ENCODE measurements at places on chromosomes 7 and 10.

DNA sequence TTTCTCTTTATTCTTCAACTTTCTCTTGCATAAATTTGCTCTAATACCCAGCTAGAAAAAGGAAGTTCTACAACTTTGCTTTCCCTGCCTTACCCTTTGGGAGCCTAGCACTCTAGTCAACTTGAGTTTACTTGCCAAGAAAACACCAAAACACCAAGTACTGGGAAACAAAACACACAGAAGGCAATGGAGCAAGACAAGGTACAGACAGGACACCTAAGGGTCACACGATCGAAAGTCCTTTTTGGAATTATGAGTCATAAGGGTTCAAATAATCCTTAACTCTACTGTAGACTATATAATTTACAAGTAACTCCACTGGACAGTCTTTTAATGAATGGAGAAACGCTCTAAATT is 42.6 kb upstream of the ANAPC16 start:
- no peak for DNase-seq

- no peak for DNase-seq
Observed at GRCh38 chr7:3010161-3010560, 33.5 kb downstream of the CARD11 start.

GRCh38 chr7:29547421-29547820 is 16.2 kb upstream of the PRR15 start:
- no peak for DNase-seq

DNA sequence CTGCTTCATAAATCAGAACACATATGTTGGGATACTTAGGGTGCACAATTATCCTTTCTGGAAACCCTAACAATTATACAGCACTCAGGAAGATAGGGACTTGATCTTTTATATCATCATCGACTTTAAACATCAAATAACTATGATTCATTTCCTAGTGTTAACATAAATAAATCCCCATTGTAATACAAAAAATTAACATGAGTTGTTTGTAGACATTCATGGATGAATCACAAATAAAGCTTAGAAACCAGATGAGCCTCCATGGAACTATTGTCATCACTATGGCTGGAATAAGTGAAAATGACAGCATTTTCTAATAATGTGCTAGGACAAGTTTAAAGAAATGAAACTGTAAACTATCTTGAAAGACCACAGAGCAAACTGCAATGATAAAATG is 821.7 kb downstream of the GATA3 start:
- no peak for DNase-seq

- DNase-seq = peak; percentile 41
Observed at GRCh38 chr10:71218046-71218650, 5.8 kb downstream of the UNC5B start.

DNA sequence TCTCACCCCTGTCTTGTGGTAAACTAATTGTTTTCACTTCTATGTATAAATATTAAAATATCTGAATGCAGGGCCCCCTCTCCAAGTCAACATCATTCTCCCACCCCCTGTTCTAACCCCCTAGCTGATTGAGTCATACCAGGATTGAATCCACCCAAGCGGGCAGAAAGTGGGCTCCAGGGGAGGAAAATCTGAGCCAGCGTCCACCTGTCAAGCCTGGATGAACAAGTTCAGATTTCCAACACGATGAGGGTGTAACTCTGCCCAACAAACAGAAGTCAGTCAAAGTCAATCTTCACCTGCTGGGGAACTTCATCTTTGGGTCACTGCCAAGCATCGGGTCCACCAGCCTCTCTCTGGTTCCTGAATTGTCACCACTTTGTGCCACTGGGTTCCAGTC is 162.9 kb upstream of the CELF2 start:
- DNase-seq = no peak

DNA sequence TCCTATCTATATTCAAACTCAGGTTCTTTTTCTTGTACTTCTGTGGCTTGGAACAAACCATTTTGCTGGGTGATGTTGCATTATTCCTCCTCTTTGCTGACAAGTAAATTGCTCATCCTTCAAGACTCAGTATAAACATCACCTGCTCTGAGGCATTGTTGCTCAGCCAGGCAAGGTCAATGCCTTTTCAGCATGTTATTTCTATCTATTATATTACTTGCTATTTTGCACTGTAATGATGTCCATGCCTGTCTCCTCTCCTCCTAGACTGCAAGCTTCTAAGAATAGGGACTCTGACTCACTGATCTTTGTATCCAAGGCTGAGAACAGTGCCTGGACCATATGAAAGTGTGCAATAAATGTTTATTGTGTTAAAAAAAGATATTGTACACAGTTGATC is 293.8 kb downstream of the RNLS start:
- DNase-seq = no peak

- DNase-seq = no peak
Observed at GRCh38 chr10:75049316-75050148, 61.9 kb upstream of the SAMD8 start.

- DNase-seq = no peak
Observed at GRCh38 chr10:112835944-112836451, 114.0 kb upstream of the TCF7L2 start.

DNA sequence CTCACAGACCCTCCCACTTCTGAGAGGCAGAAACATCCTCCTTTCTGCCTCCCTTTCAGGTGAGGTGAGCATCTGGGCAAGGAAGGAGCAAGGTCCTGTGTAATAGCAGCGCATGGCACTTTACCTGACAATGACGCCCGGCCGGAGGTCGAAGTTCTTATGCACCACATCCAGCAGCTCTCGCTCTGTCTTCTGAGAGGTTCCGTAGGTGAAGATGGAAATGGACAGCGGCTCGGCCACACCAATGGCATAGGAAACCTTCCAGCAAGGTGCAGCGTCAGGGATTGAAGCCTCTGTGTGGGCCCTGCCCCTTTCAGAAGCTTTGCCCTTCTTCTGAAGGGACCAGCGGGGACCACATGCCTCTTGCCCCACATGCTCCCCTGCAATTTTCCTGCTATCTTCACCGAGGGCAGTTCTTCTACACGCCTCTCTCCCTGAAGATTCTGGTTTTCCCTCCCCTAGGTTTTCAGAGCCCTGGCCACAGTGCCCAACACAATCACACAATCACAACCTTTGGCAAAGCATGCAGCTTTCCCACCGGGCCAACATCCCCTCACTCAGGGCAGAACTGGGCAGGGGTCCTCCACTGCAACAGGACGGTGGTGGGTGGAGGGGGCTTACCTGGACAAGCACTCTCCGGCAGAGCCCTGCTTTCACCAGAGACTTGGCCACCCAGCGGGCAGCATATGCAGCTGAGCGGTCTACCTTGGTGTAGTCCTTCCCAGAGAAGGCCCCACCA is 14.9 kb downstream of the MAT1A start:
- DNase-seq = no peak

GRCh38 chr7:28957751-28958234 is 337 bp downstream of the TRIL start:
- no peak for DNase-seq

GRCh38 chr10:110448682-110449418 is 48.9 kb upstream of the DUSP5 start:
- no peak for DNase-seq

GRCh38 chr10:71436268-71437125 is 39.8 kb downstream of the CDH23 start:
- no peak for DNase-seq

GRCh38 chr10:103802081-103802480 is 53.3 kb downstream of the SH3PXD2A start:
- DNase-seq = no peak

DNA sequence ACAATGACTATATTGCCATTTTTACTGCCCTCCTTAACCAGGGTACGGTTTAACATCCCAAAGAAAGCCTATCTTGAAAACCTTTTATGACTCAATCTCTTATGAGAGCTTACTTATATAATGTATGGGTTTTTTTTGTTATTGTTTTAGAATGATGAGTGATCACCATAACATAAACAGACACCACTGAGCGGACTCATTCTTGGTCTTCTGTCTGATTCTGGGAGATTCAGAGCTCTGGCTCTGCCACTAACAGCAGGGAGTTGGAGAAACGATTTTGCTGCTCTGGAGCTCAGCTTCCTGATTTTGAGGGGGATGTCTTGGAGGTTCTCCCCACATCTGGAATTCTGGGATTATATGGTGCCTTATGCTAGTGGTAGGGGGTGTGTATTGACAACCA is 244.1 kb downstream of the FRMD4A start:
- DNase-seq = no peak

DNA sequence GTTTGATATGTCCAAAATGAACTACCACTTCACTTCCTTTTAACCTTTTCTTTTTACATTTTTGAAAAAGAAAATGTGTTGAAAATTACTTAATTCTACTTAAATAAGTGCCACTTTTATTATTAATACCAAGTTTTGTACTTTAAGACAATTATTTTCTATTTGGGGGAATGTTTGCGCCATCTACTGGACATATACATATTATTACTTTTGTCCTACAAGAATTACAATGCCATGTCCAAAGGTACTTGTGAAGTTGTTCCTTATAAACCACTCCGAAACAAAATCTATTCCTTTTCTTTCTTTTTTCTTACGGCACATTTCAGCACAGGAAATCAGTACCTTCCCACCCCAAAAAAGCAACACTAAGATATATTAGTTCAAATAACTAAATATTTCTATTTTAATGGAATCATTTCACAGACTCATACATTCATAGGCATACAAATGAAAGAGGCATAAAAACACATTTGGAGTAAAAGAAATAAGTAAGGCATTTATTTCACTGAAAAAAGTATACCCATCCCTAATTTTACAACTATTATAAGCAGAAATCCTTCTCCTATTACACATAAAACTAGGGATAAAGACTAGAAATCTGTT is 169.9 kb downstream of the RNF133 start:
- DNase-seq = peak; percentile 49

DNA sequence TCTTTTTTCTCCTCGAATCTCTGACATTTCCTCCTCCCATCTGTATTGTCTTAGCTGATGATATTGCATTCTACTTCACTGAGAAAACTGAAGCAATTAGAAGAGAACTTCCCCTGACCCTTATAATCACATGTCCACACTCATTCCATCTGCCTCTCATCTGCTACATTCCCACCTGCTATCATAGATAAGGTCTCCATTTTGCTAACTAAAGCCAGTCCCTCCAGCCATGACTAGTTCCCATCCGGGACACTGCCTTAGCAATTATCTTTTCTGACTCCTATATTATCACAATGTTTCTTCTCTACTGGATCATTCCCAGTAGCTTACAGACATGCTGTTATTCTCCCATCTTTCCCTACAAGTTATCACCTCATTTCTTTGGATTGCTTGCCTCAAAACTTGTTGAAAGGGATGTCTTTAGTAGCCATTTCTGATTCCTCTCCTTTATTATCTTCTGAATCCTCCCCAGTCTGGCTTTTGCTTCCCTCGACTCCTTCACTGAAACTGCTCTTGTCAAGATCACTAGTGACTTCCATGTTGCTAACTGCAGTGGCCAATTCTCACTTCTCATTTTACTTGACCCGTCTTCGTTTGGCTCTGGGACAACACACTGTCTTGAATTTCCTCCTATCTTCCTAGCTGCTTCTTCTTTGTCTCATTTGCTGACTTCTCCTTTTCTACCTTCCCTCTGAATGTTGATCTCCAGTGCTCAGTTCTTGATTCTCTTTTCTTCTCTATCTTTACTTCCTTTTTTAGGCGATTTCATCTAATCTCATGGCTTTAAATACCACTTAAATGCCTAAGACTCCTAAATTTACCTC is 35.9 kb downstream of the FZD1 start:
- no peak for DNase-seq

DNA sequence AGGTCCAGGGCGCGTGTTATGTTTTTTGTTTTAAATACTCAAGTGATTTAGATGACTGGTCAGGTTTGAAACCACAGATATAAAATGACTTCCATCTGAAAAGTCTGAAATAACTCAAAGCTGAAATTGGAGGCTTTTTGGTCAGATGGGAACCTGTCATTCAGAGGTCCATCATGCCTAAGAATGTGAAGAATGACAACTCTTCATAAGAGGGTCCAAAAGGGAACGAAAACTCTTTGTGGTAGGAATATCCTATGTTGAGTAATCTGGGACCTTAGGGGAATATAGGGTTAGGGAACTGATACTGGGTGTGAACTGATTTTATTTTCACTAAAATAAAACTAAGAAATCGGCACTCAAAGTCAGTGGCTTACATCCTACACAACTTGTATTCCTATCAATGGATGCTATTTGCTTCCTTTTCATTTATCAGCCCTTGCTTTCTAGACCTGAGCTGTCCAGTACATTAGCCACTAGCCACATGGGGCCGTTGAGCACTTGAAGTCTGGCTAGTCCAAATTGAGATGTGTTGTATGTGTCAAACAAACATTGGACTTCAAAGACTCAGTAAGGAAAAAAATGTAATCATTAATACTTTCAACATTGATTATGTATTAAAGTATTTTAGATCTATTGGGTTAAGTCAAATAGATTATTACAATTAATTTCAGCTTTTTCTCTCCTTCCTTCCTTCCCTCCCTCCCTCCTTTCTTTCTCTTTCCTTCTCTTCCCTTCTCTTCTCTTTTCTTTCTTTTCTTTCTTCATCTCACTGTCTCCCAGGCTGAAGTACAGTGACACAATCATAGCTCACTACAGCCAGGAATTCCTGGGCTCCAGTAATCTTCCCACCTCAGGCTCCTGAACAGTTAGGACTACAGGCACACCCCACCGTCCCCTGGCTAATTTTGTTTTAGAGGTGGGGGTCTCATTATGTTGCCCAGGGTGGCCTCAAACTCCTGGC is 56.5 kb upstream of the KDM7A start:
- no peak for DNase-seq

Data from PC-9 (cell line).